RWPE2 (cell line): ENCODE measurements at places on chromosomes 5 and 9.

- DNase-seq = peak; percentile 38
Observed at GRCh38 chr9:136082496-136083361, 12.4 kb downstream of the NACC2 start.

DNA sequence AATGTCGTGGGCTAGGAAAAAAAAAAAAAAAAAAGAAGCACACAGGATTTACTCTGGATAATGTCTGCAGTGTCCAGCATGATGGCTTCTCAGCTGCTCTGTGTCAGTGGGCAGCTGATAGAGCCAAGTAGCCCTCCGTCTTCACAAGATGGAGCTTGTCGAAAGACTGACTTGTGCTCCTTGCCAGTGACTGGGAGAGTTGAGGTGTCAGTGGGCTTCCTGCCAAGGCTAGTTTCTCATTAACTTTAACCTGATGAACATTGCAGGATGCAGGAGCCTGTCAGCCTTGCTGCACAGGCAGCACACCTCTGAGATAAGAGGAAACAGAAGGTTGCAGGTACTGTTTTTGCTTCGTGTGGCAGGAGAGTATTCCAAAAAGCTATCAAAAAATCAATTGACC, 171.4 kb upstream of the SGCD start:
- no peak for DNase-seq

GRCh38 chr9:135272608-135273007, 185.1 kb downstream of the OLFM1 start:
- no peak for DNase-seq

DNA sequence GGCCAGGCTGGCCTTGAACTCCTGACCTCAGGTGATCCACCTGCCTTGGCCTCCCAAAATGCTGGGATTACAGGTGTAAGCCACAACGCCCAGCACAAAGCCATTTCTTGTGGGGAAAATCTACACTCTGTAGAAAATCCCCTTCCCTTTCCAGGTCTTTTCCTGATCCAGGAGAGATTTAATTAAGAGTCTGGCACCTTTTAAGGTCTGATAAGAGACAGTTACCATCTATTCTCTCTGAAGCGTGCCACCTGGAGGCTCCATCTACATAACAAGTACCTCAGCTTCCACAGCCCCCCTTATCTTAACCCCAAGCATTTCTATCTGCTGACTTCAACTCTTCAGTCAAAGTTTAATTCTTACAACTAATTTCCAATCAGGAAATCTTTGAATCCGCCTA, 71.4 kb upstream of the CDK20 start:
- no peak for DNase-seq

GRCh38 chr9:34589636-34590380, at the start of gene CNTFR:
TSS of gene CNTFR (minus strand) at chr9:34589724. CDS start at chr9:34568981, 20,743 bp downstream.
- DNase-seq = no peak

- DNase-seq = no peak
Observed at GRCh38 chr9:17744786-17745185, 165.9 kb downstream of the SH3GL2 start.

DNA sequence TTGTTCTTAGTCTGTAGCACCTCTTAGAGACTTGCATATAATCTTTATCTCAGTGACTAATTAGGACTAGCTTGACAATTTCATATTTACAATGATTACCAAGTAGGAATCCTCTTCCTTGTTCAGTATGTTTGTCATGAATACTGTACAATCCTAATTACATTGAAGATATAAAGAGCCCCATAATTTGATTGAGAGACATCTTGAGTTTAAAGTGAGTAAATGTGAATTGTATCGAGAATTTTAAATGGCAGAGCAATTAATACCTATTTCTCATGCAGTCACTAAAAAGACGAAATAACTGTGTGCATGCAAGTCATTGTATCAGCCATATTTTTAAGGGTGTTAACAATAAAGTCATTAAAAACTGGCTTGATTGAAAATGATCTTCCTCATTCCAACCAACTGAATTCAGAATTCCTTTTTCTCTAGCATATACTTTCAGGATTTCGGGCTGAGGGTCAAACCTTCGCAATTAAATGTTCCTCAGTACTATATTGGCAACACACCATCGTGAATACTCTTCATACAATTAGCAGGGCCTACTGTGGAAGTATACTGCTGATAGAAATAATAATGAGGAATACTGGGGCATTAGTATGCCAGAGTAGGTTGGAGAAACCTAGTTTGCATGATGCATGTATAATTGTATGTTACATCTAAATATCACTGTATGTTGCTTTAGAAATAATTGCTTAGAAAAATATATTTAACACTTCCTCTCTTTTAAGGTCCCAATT, 284.7 kb upstream of the TMEM161B start:
- no peak for DNase-seq

DNA sequence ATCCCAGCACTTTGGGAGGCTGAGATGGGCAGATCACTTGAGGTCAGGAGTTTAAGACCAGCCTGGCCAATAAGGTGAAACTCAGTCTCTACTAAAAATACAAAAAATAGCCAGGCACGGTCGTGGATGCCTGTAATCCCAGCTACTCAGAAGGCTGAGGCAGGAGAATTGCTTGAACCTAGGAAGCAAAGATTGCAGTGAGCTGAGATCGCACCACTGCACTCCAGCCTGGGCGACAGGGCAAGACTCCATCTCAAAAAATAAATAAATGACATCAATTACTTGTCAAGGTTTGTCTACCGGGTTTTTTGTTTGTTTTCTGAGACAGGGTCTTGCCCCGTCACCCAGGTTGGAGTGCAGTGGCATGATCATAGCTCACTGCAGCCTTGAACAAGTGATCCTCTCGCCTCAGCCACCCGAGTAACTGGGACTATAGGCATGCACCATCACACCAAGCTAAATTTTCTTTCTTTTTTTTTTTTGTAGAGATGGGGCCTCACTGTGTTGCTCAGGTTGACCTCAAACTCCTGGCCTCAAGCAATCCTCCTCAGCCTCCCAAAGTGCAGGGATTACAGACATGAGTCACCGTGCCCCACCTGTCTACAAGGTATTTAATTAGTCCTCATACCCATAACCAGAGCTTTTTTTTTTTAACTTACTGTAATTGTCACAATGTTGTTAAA, 64.9 kb downstream of the SUSD1 start:
- DNase-seq = no peak

DNA sequence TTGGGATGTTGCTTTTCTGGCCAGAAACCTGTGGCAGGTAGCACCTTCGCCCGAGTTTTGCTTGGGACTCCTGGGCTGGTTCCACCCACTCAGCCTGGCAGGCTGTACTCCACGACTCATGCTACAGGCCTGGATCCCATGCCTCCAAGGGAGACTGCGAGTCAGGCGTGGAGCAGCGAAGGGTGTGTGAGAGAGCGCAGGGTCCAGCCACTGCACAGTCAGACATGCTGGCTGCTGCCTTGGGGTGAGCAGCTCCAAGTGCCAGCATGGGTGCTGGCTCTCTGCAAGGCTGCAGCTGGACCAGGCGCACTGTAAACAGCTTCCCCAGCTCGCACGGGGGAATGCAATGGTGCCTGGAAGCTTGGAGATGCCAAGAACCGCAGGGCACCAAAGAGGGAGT, 249.6 kb upstream of the EDIL3 start:
- DNase-seq = no peak

DNA sequence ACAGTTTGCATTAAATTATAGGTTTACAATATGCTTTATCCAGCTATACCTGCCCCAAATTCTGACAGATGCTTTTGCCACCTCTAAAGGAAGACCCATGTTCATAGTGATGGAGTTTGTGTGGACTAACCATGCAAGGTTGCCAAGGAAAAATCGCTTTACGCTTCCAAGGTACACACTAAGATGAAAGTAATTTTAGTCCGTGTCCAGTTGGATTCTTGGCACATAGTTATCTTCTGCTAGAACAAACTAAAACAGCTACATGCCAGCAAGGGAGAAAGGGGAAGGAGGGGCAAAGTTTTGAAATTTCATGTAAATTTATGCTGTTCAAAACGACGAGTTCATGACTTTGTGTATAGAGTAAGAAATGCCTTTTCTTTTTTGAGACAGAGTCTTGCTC, 41.0 kb downstream of the FXN start:
- DNase-seq = no peak

DNA sequence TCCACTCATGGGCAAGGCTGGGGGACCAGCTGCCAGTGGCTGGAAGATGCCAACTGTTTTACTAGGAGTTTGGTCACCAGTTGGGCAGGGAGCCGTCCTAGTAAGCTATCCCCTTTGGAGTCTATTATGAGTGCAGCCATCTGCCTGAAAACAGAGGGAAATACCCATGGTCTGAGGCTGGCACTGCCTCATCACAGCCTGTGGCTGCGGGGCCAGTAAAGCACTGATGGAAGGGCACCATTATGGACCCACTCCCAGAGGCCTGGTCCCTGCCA, 187.2 kb upstream of the PANK3 start:
- no peak for DNase-seq

- DNase-seq = no peak
Observed at GRCh38 chr5:107539726-107540330, 130.9 kb downstream of the EFNA5 start.

GRCh38 chr9:98867429-98868168, 60.1 kb downstream of the GALNT12 start:
- DNase-seq = no peak

GRCh38 chr5:151771259-151772028, at the start of gene G3BP1:
TSS of gene G3BP1 (plus strand) at chr5:151771954. CDS start at chr5:151786621, 14,667 bp downstream.
- DNase-seq = peak; percentile 100

- DNase-seq = no peak
Observed at GRCh38 chr9:75169623-75170022, 81.3 kb downstream of the OSTF1 start.
